ENCODE measurements at places on chromosomes 4 and X.

GRCh38 chrX:129777218-129778030 is 2.3 kb upstream of the SASH3 start:
- no peak for DNase-seq

DNA sequence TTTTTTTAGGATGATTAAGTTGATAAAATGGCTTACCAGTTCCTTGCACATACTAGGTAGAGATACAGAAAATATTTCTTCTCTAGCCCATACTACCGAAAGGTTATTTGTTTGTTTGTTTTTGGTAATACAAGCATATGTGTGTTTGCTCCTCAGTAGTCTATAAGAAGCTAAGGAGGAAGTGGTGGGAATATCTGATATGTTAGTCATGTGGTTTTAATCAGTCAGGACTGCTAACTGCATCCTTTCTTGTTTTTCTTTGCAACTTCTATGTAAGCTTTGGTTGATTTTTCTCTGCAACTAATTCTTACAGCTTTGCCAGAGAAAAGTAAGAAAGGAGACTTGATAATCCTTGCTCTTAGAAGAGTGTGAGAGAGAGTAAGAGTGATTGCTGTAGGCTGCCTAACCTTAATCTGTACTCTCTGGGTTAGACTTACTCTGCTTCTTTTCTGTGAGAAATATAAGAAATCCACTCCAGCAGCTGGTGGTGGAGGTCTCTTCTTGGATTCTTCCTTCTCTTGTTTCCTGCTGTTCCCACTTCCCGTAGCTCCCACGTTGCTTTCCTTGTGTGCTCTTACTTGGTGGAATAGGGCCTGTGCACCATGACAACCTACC is 28.3 kb downstream of the SEPTIN11 start:
- no peak for DNase-seq

DNA sequence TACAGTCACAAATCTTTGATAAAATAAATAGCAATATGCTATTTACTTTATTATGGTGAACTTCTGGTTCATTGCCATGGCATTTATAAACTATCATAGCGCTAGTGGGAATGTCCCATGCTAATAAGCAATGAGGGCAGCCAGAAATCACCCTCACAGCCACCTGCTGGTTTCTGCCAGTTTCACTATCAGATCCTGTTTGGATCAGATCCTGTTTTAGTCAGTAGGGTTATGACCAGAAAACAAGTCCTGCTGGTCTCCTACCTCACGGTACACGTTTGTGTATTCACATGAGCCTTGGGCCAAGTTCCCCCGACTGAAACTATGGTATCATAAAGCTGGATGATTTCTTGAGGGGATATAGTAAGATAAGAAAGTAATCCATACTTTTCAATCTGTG is 17.7 kb downstream of the FOXR2 start:
- DNase-seq = no peak

- no peak for DNase-seq
These were observed 780 bp downstream of the SLC6A8 start for GRCh38 chrX:153688506-153688905.

DNA sequence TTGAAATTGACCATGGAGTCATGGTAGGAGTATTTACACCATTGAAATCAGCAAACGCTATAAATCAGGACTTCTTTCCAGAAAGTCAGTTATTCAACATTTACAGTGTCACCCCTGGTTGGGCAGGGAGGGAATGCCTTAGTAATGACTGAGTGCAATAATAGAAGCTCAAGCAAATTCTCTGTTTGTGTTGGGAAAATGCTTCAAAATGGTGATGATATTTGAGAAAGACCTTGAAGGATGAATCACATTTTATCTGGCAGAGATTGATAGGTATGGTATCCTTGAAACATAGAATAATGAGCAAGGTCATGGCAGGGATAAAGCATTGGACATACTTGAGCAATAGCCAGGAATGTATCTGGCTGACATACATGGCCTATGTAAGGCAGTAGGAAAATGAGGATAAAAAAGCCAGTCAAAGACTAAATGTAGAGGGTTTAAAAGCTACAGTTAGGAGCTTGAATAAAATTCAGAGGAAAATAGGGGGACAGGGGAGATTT is 248.7 kb downstream of the FMR1NB start:
- DNase-seq = no peak

GRCh38 chr4:40621592-40622512 is 7.8 kb downstream of the RBM47 start:
- no peak for DNase-seq

DNA sequence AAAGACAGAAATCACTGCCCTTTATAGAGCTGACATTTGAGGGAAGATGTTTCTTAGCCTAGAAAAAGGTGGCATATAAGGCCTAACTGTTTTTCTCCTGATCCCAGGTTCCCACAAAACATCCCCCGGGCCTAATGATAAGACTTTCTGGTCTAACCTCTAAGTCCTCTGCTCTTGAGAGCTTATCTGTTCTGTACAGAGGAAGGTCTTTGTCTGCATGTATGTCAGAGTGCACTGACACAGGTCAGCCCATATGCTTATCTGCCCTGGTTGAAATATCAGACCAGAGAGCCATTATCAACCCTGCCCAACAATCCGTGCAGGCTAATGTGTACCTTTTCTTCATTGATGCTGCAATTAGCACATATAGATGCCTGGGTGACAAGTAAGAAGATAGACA is 76.2 kb downstream of the ARHGEF9 start:
- no peak for DNase-seq

GRCh38 chr4:25209702-25210101 is 24.1 kb upstream of the PI4K2B start:
- no peak for DNase-seq

Measured in stimulated activated CD4-positive, alpha-beta T cell treated with anti-CD3 and anti-CD28 coated beads, TNF-alpha, amount 100 ng/mL, for 4 hours (primary cell).